ENCODE measurements at places on chromosomes 2 and 18.
A peak's percentile ranks its signal among the peaks of the same experiment; 100 is the strongest.

- DNase-seq = no peak
Observed at GRCh38 chr2:197946562-197946961, 142.2 kb downstream of the PLCL1 start.

- DNase-seq = no peak
Observed at GRCh38 chr2:70509565-70509964, 44.1 kb downstream of the TGFA start.

GRCh38 chr2:156455361-156455975, 19.3 kb downstream of the GPD2 start:
- DNase-seq = peak; percentile 73

DNA sequence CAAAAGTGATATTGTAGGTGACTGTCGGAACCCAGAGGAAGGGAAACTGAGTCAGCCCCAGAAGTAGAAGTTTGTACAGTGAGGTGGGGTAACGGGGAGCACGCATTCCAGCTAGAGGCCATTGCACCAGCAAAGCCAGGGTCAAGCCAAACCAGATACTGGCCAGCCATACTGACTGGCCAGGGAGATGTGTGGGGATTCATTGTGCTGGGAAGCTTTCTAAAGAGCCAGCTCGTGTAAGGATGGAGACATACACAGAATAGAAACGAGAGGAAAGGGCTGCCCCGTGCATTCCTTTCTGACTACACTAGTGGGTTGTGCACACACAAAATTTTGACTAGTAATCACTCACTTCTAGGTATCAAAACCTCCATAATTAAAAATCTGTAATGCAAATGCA, 175.3 kb upstream of the PID1 start:
- DNase-seq = no peak

DNA sequence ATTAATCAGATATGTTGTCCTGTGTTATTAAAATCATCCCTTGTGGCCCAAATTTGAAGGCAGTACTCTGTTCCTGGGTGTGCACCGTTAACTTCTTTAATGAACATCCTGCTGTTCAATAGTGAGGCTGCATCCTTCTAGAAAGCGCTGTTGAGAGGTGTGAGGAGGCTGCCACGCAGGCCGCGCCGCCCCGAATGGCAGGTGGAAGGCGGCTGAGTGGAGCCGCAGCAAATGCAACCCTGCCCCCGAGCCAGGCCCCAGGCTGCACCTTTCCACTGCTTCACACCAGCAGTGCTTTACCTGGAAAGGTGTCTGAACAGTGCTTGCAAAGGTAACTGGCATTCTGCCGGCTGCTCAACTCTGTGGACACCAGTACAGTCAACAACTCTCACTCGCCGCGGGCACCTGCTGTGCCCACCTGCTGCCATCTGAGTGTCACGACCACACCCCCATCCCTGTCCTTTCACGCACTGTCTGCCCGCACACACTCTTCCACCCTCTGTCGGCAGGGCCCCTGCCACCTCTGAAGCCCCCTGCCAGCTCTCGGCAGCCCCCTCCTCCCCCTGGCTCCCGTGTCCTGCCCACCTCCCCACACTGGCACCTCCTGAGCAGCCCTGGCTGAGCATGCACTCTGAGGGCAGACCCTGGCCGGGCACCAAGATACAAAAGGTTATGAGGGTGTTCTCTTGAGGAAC, 70.9 kb downstream of the ODC1 start:
- DNase-seq = no peak

- no peak for DNase-seq
Observed at GRCh38 chr18:48274301-48274700, 134.9 kb downstream of the ZBTB7C start.

DNA sequence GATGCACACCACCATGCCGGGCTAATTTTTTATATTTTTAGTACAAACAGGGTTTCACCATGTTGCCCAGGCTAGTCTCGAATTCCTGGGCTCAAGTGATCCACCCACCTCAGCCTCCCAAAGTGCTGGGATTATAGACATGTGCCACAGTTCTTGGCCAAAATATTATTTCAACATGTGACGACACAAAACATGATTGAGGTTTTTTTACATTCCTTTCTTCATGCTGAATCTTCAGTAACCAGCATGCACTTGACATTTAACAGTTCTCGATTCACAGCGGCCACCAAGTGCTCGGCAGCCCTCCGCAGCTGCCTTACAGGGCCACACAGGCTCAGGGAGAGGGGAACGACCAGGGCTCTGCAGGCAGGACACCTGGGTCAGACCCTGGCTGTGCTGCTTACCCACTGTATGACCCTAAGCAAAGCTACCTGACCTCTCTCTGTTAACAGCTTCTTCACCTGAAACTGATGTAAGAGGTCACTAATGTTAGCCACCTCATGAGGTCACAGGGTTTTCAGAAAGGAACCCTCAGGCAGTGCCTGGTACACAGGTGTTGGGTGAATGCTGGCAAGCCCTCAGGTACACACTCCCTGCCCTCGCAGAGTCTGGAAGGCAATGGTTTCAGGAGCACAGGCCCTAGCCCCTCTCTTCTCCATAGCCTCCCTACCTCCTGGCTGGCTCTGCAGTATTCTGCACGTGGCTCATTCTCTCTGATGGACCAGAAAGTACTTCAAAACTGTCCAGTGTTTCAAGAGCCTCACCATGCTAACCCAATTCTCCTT, 25.7 kb downstream of the TUBB6 start:
- no peak for DNase-seq

DNA sequence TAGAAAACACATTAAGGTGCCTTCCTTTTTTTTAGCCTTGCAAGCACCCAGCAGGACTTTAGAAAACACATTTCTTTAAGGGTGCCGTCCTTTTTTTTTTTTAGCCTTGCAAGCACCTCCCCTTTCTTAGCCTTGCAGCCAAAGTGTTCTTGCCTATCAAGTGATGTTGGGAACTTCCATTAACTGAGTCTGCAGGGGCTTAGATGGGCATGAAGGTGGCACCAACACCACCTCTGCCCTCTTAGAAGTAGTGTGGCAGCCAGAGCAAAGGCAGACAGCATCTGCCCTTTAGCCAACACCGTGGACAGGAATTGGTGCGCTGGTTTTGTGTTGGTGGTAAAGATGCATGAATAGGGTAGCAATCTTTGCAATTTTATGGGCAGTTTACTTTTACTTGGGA, 211.6 kb upstream of the SP5 start:
- DNase-seq = no peak

DNA sequence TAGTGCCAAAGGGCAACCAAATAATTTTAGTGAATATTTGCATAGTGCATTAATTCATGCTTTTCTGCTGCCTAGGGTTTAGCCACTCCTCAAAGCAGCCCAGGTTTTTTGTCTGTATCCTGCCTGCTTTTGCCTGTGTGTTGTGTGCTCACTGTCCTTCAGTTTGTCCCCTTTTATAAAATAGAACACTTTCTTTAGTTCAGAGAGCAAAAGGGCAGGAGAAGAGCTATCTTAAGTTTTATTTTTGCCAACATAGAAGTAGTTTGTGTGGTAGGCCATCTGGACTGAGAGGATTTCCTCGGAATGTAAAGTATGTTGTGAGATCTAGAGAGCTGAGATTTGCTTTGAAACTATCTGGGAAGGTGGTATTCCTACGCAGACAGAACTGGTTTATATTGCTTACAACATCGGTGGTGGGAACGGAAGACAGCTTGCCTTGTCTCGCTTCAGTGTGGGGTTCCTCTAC, 64.9 kb downstream of the EML4 start:
- no peak for DNase-seq

DNA sequence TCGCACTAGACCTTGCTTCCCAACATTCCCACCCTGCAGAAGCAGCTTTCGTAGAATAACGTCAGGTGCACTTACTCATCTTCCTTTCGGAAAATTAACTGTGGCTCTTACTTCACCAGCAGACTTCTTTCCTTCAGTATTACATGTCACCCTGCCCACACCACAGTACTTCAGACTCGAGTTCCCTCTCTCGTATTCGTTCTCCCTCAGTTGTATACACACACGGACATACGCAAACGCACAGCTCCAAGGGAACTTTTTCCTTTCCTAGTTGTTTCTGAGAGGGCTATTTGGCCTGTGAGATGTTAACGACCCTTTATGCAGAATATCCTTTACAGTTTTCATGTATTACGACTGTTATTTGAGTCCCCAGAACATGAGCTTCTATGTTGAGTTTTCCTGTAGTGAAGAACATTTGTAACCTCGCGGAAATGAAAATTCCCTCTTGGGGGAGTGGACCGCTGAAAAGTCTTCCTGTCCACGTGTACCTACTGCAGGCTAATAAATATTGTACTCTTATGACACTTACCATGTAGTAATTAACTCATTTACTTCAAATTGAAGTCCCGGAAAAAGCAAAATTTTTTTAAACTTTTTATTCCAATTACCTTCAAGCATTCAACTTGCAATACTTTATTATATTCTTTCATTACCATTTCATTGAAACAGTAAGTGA, 908 bp downstream of the ERLEC1 start:
- no peak for DNase-seq

GRCh38 chr2:9519250-9519649, 36.4 kb downstream of the ADAM17 start:
- no peak for DNase-seq

DNA sequence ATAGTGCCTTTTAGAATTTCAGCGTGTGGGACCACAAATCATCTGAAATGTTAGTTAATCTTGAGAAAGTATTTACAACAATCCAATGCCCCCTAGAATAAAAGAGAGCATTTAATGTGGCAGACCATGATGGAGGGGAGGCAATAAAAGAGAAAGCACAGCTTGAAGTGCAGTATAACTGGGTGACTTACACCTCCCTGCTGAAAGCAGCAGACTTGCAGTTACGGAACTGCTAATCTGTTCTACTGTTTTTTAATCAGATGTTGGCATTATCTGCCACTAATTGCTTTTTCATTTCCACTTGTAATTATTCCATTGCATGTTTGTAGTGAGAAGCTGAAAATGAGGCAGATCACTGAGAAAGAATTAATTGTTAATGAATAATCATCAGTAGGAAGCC, 130.5 kb upstream of the ITGA4 start:
- no peak for DNase-seq

DNA sequence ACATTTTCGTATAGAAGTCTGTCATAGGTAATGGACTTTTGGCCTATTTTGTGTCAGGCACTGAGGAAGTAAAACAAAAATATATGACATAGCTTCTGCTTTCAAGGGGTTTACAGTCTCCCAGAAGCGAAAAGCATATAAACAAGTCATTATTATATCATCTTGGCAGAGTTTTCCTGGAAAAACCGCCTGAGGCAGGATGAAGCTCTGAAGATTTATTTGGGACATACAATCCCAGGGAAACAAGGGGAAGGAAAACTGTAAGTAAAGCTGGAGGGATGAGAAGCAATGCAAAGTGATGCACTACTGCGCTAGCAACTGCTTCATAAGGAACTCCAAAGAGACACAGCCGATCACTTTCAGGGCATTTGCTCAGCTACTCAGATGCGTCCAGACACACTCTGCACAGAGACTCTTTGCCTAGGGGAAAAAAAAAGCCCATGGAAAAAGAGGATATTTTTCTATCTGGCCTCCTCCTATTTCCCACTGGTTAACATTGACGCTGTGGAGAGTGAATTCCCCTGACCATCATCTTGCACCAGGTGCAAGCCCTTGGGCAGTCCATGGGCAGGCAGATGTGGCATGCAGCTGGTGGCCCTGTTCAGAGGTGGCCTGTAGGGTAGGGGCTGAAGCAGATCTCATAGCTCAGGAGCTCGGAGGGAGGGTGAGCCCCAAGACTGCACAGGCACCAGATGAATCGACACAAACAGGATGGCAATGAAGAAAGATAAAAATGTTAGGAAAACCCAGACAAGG, 158.1 kb downstream of the METTL4 start:
- no peak for DNase-seq

- DNase-seq = peak; percentile 15
Observed at GRCh38 chr2:170525566-170525900, 189.6 kb upstream of the SP5 start.

GRCh38 chr18:9091066-9091476, 11.4 kb upstream of the NDUFV2 start:
- no peak for DNase-seq

GRCh38 chr2:172095905-172096625, 6.6 kb downstream of the DLX2 start:
- no peak for DNase-seq

DNA sequence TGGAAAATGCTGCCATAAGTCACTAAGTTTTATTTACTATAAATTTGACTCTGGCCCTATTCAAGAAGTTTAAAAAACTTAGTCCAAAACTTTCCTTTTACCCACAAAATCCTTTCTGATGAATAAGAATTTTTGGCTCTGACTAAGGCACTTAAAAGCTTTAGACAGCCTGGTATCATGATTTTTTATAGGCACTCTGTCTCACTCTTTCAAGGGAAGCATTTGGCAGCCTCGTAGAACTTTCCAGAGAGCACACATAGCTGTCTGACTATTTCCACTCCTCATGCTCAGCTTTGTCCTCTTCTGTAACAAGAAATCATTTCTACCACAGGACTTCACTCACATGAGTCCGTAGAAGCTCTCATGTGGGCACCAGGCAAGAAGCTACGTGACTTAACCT, 32.3 kb upstream of the XDH start:
- no peak for DNase-seq

GRCh38 chr2:11933854-11934253, 187.4 kb downstream of the LPIN1 start:
- no peak for DNase-seq
